Cortex of kidney (tissue), 1 donor: ENCODE measurements at places on chromosomes 13 and 19.

DNA sequence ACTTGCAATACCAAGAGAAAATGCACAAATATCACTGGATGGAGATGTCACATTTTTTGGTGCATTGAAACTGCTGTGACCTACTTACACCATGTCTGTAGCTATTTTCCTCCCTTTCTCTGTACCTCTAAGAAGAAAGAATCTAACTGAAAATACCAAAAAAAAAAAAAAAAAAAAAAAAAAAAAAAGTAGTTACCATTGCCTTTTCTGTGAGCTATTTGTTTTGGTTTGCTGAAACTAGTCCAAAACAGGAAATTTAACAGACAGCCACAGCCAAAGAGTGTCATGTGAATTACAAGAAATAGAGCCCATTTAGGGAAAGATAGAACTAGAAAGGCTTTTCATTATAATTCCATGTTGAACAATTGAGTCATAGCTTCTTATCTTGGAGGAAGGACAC is 37.3 kb downstream of the TNFSF13B start:
- DNase-seq = no peak

DNA sequence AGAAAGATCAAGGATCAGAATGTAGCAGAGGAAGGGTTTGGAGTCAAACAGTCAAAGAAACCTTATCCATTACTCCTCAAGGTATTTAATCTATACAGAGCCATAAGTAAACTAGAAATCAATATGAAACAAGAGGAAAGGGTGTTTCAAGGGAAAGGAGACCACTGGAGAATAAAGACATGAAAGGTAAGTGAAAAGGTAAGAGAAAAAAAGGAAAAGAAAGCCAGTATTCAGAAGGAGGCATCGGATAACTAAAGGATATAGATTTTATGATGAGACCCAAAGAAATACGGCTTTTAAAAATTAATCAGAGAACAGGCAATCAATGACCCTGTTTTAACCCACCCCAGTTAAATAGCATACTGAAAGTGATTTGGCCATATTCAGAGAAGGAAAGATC is 438.7 kb upstream of the MIR17HG start:
- no peak for DNase-seq

DNA sequence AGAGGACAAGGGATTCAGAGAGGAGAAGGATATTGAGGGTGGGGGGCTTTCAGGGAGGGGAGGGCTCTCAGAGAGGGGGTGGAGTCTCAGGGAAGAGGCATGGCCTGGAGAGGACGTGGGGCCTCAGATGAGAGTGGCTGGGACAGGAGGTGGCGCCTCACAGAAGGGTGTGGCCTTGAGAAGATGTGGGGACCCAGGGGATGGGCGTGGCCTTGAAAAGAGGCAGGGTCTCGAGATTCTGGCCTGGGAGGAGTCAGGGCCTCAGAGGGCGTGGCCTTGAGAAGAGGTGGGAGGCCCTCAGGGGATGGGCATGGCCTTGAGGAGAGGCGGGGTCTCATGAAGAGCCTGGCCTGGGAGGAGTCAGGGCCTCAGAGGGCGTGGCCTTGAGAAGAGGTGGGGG is 23.7 kb upstream of the TNFSF14 start:
- no peak for DNase-seq

DNA sequence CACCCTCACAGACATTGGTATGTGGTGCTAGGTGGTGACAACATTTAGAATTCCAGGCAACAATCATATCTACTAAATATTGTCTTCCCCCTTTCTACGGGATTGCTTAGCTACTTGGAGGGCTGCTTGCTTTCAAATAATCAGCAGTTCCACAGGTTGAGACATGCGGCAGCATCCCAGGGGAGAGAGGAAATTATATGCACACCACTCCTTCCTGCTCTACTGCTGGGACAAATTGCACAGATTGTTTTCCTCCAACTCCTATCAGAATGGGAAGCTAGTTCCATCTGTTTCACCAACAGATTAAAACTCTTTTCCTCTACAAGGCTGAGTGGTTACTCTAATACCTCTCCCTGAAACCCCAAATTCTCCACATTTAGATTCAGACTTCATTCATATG is 275.4 kb downstream of the DNAJC15 start:
- DNase-seq = no peak

DNA sequence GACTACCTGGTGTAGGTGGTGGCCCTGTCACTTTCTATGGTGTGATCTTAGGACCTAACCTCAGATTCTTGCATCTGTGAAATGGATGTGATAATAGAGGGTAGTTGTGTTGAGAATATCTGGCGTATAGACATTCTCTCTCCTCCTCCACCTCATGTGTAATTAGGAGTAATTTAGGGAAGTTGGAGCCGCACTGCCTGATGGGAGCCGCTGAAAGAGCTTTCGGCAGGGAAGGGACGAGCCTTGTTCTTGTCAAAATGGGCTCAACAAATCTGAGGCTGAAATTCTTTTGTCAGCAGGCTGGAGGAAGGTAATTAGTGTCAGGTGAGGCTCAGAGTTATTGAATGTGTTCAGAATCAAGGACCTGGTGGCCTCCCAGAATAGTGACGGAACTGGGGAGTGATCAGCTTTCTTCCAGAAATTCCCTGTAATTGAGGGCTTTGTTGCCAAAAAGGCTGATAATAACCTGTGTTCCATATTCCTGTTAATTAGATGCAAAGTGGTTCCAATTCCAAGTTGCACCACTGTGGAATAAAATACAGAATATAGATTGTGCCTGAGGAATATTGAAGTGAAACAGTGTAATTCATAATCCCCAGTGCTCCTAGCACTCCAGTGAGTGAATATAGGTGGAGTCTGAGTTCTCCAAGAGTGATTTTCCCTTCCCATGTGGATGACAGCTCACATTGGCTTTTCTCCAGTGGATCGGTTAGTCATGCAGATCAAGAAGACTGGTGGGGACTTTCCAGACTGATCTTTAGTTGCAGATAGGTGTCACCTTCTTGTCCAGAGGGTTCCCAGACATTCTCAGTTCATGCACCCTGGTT is 47.5 kb downstream of the SPATA13 start:
- DNase-seq = no peak
